Activated CD8-positive, alpha-beta T cell treated with anti-CD3 and anti-CD28 coated beads, Interleukin-2, amount 10 ng/mL, durations not matched to agents 7 days and 5 days (primary cell): ENCODE measurements at places on chromosomes 1 and 21.

- H3K27ac ChIP-seq: no peak overlapping the region
- no peaks in the 10 kb centered on the region for H3K4me1 ChIP-seq
- no peak for DNase-seq
- H3K27me3 ChIP-seq: no peaks in the 10 kb centered on the region
- no peaks in the 10 kb centered on the region for H3K36me3 ChIP-seq
These were observed 350.8 kb upstream of the KAZN start for GRCh38 chr1:14247666-14248065.

- H3K27me3 ChIP-seq: no peaks in the 10 kb centered on the region
- no peak overlapping the region for H3K4me3 ChIP-seq
- no peak for DNase-seq
These were observed 61.5 kb downstream of the CD58 start for GRCh38 chr1:116508984-116509980.

DNA sequence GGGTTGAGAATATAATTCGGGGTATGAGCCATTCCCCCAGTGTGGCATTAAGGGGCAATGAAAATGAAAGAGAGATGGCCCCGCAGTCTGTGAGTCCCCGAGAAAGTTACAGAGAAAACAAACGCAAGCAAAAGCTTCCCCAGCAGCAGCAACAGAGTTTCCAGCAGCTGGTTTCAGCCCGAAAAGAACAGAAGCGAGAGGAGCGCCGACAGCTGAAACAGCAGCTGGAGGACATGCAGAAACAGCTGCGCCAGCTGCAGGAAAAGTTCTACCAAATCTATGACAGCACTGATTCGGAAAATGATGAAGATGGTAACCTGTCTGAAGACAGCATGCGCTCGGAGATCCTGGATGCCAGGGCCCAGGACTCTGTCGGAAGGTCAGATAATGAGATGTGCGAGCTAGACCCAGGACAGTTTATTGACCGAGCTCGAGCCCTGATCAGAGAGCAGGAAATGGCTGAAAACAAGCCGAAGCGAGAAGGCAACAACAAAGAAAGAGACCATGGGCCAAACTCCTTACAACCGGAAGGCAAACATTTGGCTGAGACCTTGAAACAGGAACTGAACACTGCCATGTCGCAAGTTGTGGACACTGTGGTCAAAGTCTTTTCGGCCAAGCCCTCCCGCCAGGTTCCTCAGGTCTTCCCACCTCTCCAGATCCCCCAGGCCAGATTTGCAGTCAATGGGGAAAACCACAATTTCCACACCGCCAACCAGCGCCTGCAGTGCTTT lies 9.4 kb downstream of the PROX1 start:
- H3K36me3 ChIP-seq: no peaks in the 10 kb centered on the region
- H3K4me1 ChIP-seq: no peaks in the 10 kb centered on the region
- H3K4me3 ChIP-seq: no peak overlapping the region
- DNase-seq: no peak
- H3K27ac ChIP-seq: no peak overlapping the region

GRCh38 chr21:26946744-26947446 lies 20.0 kb downstream of the ADAMTS5 start:
- no peak for DNase-seq
- no peak overlapping the region for H3K4me3 ChIP-seq
- no peaks in the 10 kb centered on the region for H3K36me3 ChIP-seq
- H3K4me1 ChIP-seq: no peaks in the 10 kb centered on the region

DNA sequence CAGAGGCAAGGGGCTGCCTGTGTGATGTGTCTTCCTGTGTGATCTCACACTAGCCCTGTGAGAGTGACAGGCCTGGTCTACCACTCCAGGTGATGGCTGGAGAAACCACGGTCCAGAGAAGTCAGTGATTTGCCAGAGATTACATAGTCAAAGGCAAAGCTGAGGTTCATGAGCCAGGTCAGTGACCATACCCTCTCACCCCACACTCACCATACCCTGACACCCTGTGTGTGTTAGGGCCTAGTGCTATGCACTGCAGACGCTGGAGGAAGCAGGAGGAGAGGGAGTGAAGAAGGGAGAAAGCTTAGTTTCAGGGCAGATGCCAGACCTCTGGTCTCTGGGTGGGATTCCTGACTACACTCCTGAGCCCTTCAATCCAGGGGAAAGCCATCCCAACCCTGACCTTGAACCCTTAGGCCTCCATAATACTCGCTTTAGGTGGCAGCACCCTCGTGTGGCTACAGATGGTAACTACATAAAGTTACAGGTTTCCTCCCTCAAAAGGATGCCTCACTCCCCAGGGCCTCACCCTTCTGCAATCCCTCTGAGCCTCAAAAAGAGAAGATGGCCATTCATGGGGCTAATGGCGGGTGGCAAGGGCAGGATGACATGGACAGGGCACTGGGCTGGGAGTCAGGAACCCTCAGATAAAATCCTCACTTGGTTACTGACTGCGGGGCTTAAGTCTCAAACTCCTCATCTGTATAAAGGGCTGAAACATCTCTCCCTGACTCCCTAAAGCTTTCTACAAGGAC lies 20.8 kb upstream of the SDC3 start:
- H3K4me3 ChIP-seq: no peak overlapping the region
- H3K27ac ChIP-seq: peak overlapping the region; percentile 55
- H3K36me3 ChIP-seq: peaks cover 18% of the 10 kb centered on the region
- peaks cover 8% of the 10 kb centered on the region for H3K4me1 ChIP-seq

DNA sequence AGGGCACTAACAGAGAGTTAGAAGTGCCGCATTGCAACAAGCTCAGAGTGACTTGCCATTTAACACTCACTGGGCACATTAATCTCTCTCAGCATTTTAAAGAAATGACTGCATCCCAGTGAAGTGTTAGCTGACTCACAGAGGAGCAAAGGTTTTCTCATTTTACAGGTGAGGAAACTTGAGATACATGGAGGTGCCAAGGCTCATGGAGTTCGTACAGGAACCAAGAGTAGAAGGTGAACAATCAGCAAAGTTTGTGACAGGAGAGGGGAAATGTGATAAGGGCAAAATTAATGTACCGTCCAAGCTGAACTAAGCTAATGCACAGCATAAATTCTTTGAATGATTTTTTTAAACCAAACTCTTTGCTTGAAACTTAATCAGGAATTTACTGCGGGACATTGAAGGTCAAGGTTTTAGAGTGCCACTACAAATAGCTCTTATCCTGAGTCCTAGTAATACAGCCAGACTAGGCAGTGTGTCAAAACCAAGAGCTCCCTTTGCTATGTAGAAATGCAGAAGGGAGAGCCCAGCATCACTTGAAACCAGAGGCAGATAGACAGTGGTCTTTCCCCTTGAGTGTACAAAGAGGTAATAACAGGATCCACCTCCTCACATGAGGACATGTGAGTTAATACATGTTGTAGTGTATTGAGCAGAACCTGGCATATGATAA lies 22.4 kb upstream of the NTPCR start:
- H3K36me3 ChIP-seq: peaks cover under 1% of the 10 kb centered on the region
- H3K4me3 ChIP-seq: no peak overlapping the region
- H3K27me3 ChIP-seq: peaks cover 12% of the 10 kb centered on the region

DNA sequence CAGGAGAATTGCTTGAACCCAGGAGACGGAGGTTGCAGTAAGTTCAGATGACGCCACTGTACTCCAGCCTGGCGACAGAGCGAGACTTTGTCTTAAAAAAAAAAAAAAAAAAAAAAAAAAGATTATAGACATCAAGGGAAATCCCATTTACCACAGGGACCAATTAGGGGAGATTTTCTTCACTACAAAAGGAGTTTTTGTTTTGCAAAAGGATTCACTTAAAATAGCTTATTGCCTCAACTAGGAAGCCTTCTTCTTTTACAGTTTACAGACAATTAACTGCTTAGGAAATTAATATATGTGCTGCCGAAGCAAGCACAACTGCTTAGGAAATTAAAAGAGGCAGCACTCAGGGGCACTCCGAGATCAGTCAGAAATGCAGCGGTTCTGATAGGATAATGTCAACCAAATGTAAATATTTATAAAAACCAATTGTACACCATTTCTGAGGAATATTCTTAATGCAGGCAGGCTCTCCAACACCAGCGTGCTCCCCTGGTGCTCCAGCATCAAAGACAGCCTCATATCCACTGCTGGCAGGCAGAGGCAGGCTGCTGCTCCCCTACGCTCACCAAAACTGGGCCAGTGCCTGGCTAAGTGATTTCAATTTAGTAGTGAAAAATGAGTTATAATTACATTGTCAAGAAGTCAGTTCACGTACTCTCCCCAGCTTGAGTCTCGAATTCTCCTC lies 107.9 kb upstream of the RAB4A start:
- H3K36me3 ChIP-seq: no peaks in the 10 kb centered on the region
- DNase-seq: no peak
- H3K4me3 ChIP-seq: no peak overlapping the region

DNA sequence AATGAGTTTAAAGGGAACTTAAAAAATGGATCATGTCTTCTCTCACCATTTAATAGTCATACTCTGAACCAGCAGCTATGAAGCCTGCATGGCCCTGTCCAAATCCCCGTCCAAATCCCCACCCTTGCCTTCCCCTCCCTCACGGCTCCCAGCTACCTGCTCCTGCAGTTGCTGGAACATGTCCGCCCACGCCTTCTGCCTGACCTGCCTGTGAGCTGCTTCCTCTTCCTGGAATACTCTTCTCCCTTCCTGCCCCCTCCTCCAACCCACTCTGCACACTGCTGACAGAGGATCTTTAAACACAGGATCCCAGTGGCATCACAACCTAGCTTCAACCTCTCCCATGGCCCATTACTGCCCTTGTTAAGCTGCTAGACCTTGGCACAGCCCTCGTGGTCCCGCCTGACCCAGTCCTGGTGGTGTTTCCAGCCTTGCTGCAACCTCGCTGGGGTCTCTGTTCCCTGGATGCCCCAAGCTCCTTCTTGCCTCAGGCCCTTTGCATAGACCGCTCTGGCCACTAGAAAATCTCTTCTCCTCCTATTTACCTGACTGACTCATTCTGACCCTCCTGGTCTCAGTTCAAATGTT lies 118.3 kb downstream of the PTPRU start:
- no peak for DNase-seq
- H3K27ac ChIP-seq: no peak overlapping the region
- no peak overlapping the region for H3K4me3 ChIP-seq
- H3K36me3 ChIP-seq: no peaks in the 10 kb centered on the region

GRCh38 chr1:233424779-233425178 lies 97.3 kb downstream of the MAP3K21 start:
- no peaks in the 10 kb centered on the region for H3K36me3 ChIP-seq
- no peak for DNase-seq
- no peaks in the 10 kb centered on the region for H3K4me1 ChIP-seq
- H3K27ac ChIP-seq: no peak overlapping the region

DNA sequence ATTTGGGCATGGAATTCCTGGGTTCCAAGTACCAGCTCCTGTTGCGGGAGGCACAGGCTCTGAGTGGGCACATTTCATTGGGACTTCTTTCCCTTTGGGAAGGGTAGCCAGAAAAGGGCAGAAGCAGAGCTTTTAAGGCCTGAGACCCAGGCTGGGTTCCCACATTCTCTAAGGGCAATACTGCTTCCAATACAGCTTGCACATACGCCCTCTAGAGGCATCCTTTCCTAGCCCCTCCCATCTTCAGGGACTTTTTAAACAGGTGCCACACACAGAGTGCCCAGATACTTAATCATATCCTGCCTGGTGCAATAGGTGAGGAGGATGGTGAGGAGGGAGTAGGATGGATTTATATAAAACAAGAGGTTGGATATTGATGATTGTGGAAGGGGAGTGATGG lies 5.7 kb downstream of the GPR88 start:
- H3K4me3 ChIP-seq: no peak overlapping the region
- H3K27ac ChIP-seq: no peak overlapping the region
- peaks cover 10% of the 10 kb centered on the region for H3K4me1 ChIP-seq
- peak; percentile 58 for DNase-seq

- H3K4me3 ChIP-seq: no peak overlapping the region
- peaks cover 76% of the 10 kb centered on the region for H3K36me3 ChIP-seq
- no peak overlapping the region for H3K27ac ChIP-seq
- H3K4me1 ChIP-seq: peaks cover 28% of the 10 kb centered on the region
These were observed 26.6 kb downstream of the SRSF11 start for GRCh38 chr1:70247768-70248167.

GRCh38 chr1:3464649-3465025 lies 10.2 kb downstream of the ARHGEF16 start:
- no peaks in the 10 kb centered on the region for H3K4me1 ChIP-seq
- H3K27ac ChIP-seq: no peak overlapping the region
- no peak for DNase-seq
- no peak overlapping the region for H3K4me3 ChIP-seq
- H3K36me3 ChIP-seq: no peaks in the 10 kb centered on the region
- no peaks in the 10 kb centered on the region for H3K27me3 ChIP-seq

DNA sequence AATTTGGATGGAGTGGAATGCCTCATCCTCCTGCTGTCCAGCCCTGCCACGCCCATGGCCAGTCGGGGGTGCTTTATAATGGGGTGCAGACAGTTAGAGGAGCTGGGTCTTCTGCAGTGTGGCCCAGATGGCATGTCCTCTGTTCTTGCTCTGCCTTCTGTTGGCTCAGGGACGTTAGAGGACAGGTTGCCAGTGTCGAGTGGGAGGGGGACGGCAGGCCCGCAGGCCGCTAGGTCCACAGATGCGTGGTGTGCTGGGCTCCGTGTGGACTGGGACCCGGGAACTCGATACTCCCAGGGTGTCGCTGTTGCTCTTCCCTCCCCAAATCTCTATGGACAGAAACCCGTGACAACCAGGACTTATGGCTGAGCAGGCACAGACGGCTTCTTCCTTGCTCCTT lies 33.3 kb downstream of the SIM2 start:
- no peaks in the 10 kb centered on the region for H3K27me3 ChIP-seq
- H3K36me3 ChIP-seq: no peaks in the 10 kb centered on the region
- no peak overlapping the region for H3K4me3 ChIP-seq

DNA sequence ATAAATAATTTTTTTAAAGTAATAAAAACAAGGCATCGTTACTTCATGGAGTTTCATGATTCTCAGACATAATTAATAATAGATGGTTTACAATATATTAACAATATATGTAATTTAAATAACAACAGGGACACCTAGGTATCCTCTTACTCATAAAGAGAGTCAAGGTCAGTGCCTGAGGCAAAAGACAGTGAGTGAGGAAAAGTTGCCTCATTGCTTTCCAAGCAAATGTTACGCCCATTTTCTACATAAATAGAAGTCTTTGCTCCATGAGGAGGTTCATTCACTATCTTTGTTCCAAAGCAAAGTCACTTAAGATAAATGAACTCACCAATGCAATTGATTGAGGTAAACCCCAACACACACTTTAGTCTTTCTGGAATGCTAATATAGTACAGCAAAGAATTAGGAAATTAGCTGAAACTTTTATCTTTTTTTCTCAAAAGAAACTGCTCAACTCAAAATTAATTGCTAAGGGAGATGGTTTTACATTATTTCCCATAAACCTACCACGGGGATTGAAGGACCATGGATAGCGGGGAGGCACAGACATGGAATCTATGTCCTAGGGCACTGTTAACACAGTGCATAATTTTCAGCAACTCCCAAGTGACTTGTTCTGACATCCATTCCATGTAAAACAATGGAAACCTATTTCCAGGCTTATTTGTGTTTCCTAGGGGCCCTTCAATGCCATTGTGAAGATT lies 19.6 kb downstream of the BCL9 start:
- H3K27ac ChIP-seq: no peak overlapping the region
- H3K4me3 ChIP-seq: no peak overlapping the region
- H3K36me3 ChIP-seq: no peaks in the 10 kb centered on the region
- H3K4me1 ChIP-seq: peaks cover 15% of the 10 kb centered on the region
- no peaks in the 10 kb centered on the region for H3K27me3 ChIP-seq
- no peak for DNase-seq

GRCh38 chr1:95309031-95309471 lies 75.0 kb downstream of the RWDD3 start:
- H3K27me3 ChIP-seq: peaks cover 3% of the 10 kb centered on the region
- no peak for DNase-seq
- no peak overlapping the region for H3K27ac ChIP-seq
- H3K4me1 ChIP-seq: no peaks in the 10 kb centered on the region
- no peak overlapping the region for H3K4me3 ChIP-seq
